Adrenal gland (tissue), 19 donors: ENCODE measurements at places on chromosomes 1 and 21. TPM values are rescaled to one million over a fixed set of nuclear protein-coding genes. Genes with fewer than 3 reads are reported as not detected.

- no peak overlapping the region for H3K4me3 ChIP-seq
- H3K27me3 ChIP-seq = no peaks in the 10 kb centered on the region
- peak overlapping the region; percentile 63 for H3K27ac ChIP-seq
- peaks cover 4% of the 10 kb centered on the region for H3K4me1 ChIP-seq
These were observed 80.7 kb downstream of the NID1 start for GRCh38 chr1:235984041-235984825.

The B3GALT2 gene
- 0.80 TPM for polyA plus RNA-seq

GRCh38 chr1:5142389-5142788 is 488.0 kb downstream of the AJAP1 start:
- DNase-seq = no peak
- no peaks in the 10 kb centered on the region for H3K4me1 ChIP-seq
- peaks cover 6% of the 10 kb centered on the region for H3K27me3 ChIP-seq
- H3K27ac ChIP-seq = no peak overlapping the region
- H3K4me3 ChIP-seq = no peak overlapping the region

- H3K27me3 ChIP-seq = no peaks in the 10 kb centered on the region
- no peaks in the 10 kb centered on the region for H3K36me3 ChIP-seq
- H3K4me1 ChIP-seq = no peaks in the 10 kb centered on the region
- no peak overlapping the region for H3K27ac ChIP-seq
- H3K4me3 ChIP-seq = no peak overlapping the region
These were observed 74.6 kb downstream of the OBSCN start for GRCh38 chr1:228282329-228283042.

DNA sequence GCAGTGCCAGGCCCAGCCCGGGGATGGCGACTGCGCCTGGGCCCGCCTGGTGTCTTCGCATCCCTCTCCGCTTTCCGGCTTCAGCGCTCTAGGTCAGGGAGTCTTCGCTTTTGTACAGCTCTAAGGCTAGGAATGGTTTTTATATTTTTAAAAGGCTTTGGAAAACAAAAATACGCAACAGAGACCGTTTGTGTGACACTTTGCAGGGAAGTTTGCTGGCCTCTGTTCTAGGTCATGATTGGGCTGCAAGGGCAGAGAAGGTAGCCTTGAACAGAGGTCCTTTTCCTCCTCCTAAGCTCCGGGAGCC is 719 bp downstream of the SOD1 start:
- no peak for DNase-seq
- peaks cover 19% of the 10 kb centered on the region for H3K36me3 ChIP-seq
- peak overlapping the region; percentile 71 for H3K27ac ChIP-seq
- H3K4me3 ChIP-seq = peak overlapping the region; percentile 32
- H3K4me1 ChIP-seq = peaks cover 57% of the 10 kb centered on the region
- no peaks in the 10 kb centered on the region for H3K27me3 ChIP-seq

- H3K36me3 ChIP-seq = no peaks in the 10 kb centered on the region
- H3K4me1 ChIP-seq = no peaks in the 10 kb centered on the region
- no peak for DNase-seq
- H3K27me3 ChIP-seq = no peaks in the 10 kb centered on the region
- no peak overlapping the region for H3K27ac ChIP-seq
These were observed 10.8 kb upstream of the EYA3 start for GRCh38 chr1:28099050-28099769.

DNA sequence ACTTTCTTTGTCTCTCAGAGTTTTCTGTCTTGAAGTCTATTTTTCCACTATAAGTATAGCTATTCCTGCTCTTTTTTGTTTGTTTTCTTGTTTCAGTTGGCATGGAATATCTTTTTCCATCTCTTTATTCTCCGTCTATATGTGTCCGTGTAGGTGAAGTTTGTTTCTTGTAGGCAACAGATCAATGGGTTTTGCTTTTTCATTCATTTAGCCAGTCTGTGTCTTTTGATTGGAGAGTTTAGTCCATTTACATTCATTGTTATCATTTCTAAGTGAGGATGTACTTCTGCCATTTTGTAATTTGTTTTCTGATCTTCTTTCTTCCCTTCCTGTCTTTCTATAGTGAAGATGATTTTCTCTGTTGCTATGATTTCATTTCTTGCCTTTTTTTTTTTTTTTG is 132.5 kb upstream of the GPR52 start:
- no peak overlapping the region for H3K27ac ChIP-seq
- no peaks in the 10 kb centered on the region for H3K4me1 ChIP-seq
- H3K27me3 ChIP-seq = no peaks in the 10 kb centered on the region
- no peak for DNase-seq
- H3K36me3 ChIP-seq = no peaks in the 10 kb centered on the region

The LCE2A gene
- polyA plus RNA-seq = not detected

GRCh38 chr1:228496494-228496893 is 9.3 kb downstream of the RNF187 start:
- no peak overlapping the region for H3K27ac ChIP-seq
- H3K4me1 ChIP-seq = no peaks in the 10 kb centered on the region
- no peaks in the 10 kb centered on the region for H3K27me3 ChIP-seq
- no peak for DNase-seq

The GPR37L1 gene
- polyA plus RNA-seq = 0.13 TPM

- H3K36me3 ChIP-seq = no peaks in the 10 kb centered on the region
- H3K27me3 ChIP-seq = no peaks in the 10 kb centered on the region
- no peak overlapping the region for H3K4me3 ChIP-seq
- DNase-seq = no peak
- H3K4me1 ChIP-seq = peaks cover 3% of the 10 kb centered on the region
These were observed 56.0 kb upstream of the TRAPPC10 start for GRCh38 chr21:43956019-43956669.

GRCh38 chr1:61011561-61012263 is 70.6 kb upstream of the NFIA start:
- H3K36me3 ChIP-seq = no peaks in the 10 kb centered on the region
- no peaks in the 10 kb centered on the region for H3K4me1 ChIP-seq
- H3K27ac ChIP-seq = no peak overlapping the region

DNA sequence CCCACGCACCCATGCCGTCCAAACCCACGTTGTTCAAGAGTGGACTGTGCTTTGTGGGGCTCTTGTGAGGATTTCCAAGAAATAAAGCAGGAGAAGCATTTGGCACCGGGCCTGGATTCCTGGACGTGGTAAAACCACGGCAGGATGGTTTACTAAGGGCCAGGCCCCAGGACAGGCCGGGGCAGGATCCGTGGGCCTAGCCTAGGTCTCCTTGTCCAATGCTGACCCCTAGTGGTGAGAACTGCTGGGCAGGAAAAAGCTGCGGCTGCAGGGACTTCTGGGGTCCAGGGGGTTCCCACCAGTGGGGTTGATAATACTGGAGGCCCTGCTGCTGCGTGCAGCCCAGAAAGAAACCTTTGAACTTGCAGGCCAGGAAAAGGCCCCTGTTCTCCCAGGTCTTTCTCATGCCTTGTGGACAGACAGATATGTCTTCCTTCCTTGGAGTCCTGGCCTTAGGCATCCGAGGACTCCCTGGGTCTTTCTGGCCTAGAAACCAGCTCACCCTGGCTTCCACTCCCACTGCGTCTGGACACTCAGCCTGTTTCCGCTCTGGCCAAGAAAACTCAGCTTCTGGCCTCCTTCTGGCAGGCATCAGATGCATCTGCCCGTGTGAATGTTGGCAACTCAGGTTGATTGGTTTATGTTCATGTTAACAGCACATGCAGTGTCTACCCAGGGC is 106.9 kb upstream of the TMEM51 start:
- no peaks in the 10 kb centered on the region for H3K36me3 ChIP-seq
- peak; percentile 79 for DNase-seq
- no peak overlapping the region for H3K4me3 ChIP-seq
- peaks cover 11% of the 10 kb centered on the region for H3K4me1 ChIP-seq
- H3K27ac ChIP-seq = no peak overlapping the region

DNA sequence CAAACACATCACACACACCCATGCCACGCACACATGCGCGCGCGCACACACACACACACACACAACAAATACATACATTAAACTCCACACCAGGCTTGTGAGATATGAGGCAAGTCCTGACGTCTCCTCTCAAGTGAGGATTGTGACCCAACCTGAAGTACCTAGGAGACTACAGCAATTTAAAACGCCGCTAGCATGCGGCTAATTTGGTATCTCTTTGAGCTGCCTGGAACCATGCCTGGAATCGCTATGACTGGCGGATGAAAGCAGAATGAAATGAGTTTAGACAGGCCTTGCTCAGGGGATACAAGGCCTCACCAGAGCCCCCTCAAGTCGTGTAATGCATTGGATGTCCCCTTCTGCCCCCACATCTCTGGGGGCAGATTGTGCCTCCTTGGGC is 1.6 kb upstream of the RAB7B start:
- H3K4me1 ChIP-seq = no peaks in the 10 kb centered on the region
- no peak overlapping the region for H3K4me3 ChIP-seq
- no peak for DNase-seq
- H3K27ac ChIP-seq = no peak overlapping the region

GRCh38 chr1:84476225-84476624 is 2.8 kb upstream of the RPF1 start:
- H3K4me3 ChIP-seq = no peak overlapping the region
- no peaks in the 10 kb centered on the region for H3K36me3 ChIP-seq
- H3K4me1 ChIP-seq = peaks cover 10% of the 10 kb centered on the region
- no peak overlapping the region for H3K27ac ChIP-seq

- DNase-seq = no peak
- no peak overlapping the region for H3K27ac ChIP-seq
- no peaks in the 10 kb centered on the region for H3K27me3 ChIP-seq
- H3K36me3 ChIP-seq = no peaks in the 10 kb centered on the region
- H3K4me3 ChIP-seq = no peak overlapping the region
These were observed 82.3 kb downstream of the HMCN1 start for GRCh38 chr1:185816460-185816859.

DNA sequence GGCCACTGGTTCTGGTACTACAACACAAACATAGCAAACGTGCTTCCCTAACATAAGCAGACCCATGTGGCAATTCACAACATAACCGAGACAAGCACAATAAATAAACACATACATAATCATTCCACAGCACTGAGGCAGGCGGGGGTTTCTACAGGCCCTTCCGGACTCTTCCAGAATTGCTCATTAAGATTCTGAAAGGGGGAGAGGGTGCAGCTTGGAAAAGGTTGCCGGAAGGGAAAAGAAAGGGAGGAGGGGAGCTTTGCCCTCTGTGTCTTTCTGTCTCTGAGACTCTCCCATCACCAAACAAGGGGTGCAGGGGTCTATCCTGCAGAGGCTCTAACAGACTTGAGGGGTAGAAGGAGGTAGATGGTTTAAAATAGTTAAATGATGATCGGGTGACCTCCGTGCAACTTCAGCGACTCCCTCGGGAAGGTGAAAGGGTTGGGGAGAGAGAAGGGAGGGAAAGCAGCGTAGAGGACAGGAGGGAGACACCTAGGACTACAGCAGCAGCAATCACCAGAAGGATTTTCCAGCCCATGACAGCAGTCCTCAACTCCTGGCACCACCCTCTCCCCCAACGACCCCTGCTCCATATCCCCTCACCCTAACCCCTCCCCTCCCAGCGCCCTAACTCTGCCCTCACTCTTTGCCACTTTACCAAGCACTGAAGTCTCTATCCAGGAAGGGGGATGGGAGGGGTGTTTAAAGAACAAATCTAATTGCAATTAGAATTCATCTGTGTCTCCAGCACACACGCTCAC is 365.5 kb upstream of the ESRRG start:
- DNase-seq = no peak
- H3K4me1 ChIP-seq = no peaks in the 10 kb centered on the region
- no peaks in the 10 kb centered on the region for H3K36me3 ChIP-seq
- H3K27me3 ChIP-seq = no peaks in the 10 kb centered on the region
- H3K27ac ChIP-seq = no peak overlapping the region

GRCh38 chr1:246632281-246633168 is 66.3 kb downstream of the CNST start:
- H3K4me1 ChIP-seq = no peaks in the 10 kb centered on the region
- H3K4me3 ChIP-seq = no peak overlapping the region
- H3K27me3 ChIP-seq = no peaks in the 10 kb centered on the region
- peak; percentile 46 for DNase-seq
- peak overlapping the region; percentile 13 for H3K27ac ChIP-seq

DNA sequence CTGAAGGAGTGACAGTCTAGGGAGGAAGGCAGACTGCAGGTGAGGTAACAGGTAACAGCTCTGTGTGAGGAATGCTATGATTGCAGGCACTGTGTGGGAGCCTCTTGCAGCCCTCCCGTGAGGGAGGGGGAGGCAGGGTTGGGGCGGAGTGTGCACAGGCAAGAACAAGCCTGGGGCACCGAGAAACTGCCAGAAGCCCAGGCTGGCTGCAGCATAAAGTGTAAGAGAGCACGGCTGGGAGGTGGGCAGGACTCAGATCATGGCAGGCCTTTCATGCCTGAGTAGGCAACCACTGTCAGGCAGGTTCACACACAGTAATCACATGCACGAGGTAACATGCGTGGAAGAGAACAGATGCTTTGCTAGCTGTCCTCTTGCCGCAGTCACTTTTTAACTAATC is 11.3 kb upstream of the RHEX start:
- peaks cover 29% of the 10 kb centered on the region for H3K27me3 ChIP-seq
- H3K36me3 ChIP-seq = no peaks in the 10 kb centered on the region
- no peaks in the 10 kb centered on the region for H3K4me1 ChIP-seq
- no peak overlapping the region for H3K4me3 ChIP-seq

DNA sequence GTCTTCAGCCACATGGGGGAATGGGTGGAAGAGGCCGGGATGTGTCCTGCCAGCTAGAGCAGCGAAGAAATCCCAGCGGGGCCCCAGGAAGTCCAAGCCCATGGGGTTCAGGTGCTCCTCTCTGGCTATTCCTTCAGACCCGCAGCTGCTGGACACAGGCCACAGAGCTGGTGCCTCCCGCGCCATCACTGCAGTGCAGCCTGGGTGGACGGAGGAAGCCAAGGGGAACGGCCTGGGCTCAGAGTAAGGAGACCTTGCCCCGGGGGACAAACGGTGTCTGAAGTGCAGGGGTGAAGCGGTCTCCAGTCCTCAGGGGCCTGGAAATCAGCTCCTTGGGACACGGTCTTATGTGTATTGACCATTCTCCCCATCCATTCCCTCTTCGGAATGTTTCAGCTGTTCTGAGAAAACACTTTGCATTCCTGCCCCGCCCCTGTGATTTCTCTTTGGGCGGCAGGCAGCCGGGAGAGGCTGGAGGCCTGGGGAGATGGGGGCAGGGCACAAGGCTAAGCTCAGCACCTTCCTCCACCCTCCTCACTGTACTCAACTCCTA is 18.4 kb downstream of the MTHFR start:
- H3K36me3 ChIP-seq = peaks cover 19% of the 10 kb centered on the region
- peak overlapping the region; percentile 95 for H3K27ac ChIP-seq
- peak; percentile 67 for DNase-seq
- H3K4me3 ChIP-seq = no peak overlapping the region

The GJB3 gene
- polyA plus RNA-seq = not detected

The TSPAN1 gene
- polyA plus RNA-seq = 4.7 TPM

The TCHH gene
- 0.17 TPM for polyA plus RNA-seq

- H3K27me3 ChIP-seq = no peaks in the 10 kb centered on the region
- H3K36me3 ChIP-seq = no peaks in the 10 kb centered on the region
- H3K27ac ChIP-seq = no peak overlapping the region
- DNase-seq = no peak
These were observed 308.5 kb upstream of the ADAMTS5 start for GRCh38 chr21:27275294-27275927.

GRCh38 chr1:231849981-231850380 is 223.4 kb downstream of the DISC1 start:
- peaks cover under 1% of the 10 kb centered on the region for H3K4me1 ChIP-seq
- H3K27ac ChIP-seq = no peak overlapping the region
- H3K27me3 ChIP-seq = no peaks in the 10 kb centered on the region
- no peak for DNase-seq
- no peaks in the 10 kb centered on the region for H3K36me3 ChIP-seq
